ENCODE measurements at places on chromosomes 13 and 19. TPM values are rescaled to one million over a fixed set of nuclear protein-coding genes. Genes with fewer than 3 reads are reported as not detected.
A peak's percentile ranks its signal among the peaks of the same experiment; 100 is the strongest.

MIPEP gene
- total RNA-seq: 24.2 TPM

TYROBP gene
- not detected for total RNA-seq

MIA gene
- total RNA-seq: not detected

PRSS57 gene
- total RNA-seq: not detected

SAFB2 gene
- 74.4 TPM for total RNA-seq

PEAK3 gene
- total RNA-seq: not detected

LTBP4 gene
- total RNA-seq: 75.3 TPM

DNA sequence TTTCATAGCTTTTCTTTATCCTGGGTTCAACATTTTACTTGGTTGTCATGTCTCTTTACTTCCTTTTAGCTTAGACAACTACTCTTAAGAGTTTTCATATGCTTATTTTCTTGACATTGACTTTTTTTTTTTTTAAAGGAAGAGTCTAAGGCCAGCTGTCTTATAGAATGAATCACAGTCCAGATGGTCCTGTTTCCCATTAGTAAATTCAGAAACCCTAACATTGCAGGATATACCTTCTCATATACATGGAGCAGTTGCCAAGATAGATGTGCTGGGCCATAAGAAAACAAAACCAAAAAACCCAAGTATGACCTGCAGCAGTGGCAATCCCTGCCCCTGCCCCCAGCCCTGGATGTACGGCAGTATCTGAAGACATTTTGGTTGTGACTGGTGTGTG is 72.8 kb downstream of the COG3 start:
- no peak for DNase-seq

- no peak for DNase-seq
Measured at GRCh38 chr13:102309110-102309509, 92.7 kb downstream of the FGF14 start.

DNA sequence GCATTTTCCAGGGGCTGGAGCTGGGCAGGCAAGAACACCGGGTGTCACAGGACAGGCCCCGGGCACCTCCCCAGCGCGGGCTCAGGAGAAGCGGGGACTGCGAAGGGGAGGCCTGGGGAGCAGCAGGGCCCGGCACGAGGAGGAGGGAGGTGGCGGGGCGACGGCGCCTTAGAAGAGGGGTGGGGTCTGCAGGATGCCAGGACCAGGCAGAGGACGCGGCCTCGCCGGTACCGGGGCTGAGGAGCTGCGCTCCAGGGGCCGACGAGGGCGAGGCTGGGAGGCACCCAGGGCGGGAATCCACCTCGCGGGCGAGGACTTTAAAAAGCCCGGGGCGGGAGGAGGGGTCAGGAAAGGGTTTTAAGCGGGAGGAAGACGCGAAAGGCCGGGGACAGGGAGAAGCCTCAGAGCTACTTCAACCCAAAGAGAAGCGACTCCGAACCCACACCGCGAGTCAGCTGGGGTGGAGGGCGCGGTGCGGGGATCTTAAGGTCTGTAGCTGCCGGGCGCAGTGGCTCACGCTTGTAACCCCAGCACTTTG is 665 bp downstream of the ZNF347 start:
- DNase-seq: peak; percentile 65

- DNase-seq: no peak
Measured at GRCh38 chr19:16233836-16234551, 36.3 kb downstream of the AP1M1 start.

GRCh38 chr19:30580673-30581072 is 208.5 kb downstream of the ZNF536 start:
- DNase-seq: no peak

DNA sequence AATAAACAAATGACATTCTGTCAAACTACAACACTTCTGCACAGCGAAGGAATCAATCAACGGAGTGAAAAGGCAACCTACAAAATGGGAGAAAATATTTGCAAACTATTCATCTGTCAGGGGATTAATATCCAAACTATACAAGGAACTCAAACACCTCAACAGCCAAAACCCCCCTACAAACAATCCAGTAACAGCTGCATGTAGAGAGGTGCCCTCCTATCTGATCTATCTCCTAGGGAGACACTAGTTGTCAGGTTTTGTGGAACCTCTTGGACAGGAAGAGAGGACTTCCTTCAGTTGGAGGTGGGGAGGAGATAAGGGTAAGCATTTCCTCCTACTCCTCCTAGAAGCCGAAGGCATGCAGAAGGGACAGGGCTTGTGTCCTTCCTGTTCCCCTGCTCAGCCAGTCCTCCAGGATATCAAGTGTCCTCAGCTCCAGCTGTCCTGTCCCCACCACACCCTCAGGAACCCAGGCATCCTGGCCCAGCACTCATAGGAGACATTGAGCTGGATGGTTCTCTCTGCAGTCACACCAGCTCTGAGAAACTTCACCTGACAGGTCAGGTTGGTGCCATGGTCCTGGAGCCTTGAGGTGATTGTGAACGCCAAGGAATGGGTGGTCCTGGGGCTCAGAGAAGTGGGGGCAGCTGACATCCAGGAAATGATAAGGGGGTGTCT is 9.8 kb upstream of the SIGLEC8 start:
- DNase-seq: no peak

DNA sequence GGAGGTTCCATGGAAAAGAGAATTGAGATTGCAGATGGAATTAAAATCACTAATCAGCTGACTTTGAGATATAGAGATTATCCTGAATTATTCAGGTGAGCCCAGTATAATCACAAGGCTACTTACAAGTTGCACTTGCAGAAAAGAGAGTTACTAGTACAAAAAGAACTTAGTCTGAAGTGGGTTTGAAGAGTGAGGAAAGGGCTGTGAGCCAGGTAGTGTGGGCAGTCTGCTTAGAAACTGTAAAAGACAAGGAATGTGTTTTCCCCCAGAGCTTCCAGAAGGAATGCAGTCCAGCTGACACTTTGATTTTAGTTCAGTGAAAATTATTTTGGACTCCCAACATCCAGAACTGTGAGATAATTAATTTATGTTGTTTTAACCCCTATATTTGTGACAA is 285.4 kb upstream of the GPC6 start:
- no peak for DNase-seq

GRCh38 chr13:44004878-44005277 is 125.2 kb downstream of the LACC1 start:
- no peak for DNase-seq

DNA sequence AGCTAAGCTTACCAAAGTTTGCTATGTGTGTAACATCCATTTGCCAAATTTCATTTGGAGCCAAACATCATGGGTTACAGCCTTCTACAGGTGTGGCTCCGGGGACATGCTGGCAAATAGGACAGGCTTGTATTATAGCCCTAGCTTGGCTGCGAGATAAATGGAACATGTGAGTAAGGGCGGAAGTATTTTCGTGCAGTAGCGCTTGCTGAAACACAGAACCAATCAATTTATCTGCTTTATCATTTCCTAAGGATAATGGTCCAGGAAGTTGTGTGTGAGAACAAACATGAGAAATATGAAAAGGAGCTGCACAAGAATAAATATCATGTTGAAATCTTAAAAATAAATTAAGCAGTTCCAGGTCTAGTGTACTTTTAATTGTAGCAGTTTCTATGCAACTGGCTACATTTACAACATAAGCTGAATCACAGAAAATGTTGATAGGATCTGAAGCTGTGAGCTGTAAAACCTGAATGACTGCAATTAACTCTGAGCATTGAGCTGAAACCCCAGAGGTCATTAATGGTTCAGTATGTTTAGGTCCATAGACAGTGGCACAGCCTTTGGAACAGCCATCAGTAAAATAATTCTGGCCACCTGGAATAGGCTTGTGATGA is 22.2 kb upstream of the ZNF100 start:
- no peak for DNase-seq
